ENCODE measurements at places on chromosomes 6 and 20.

DNA sequence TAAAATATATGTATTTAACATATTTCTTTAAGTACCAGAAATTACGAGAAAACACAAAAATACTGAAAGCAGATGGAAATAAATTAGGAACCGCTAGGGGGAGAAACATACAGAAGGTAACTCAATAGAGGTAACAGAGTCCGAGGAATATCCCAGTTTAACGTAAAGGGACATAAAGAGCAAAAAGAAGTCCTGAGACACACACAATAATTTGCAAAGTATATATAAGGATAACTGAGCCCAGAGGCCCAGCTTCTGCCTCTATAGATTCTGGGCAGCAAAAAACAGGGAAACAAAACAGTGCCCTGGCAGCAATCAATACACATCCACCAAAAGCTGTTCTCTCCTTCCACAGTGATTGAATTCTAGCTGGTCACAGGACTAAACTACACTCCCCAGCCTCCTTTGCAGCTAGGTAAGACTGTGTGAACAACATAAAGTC is 15.1 kb downstream of the TBC1D32 start:
- no peak for DNase-seq

DNA sequence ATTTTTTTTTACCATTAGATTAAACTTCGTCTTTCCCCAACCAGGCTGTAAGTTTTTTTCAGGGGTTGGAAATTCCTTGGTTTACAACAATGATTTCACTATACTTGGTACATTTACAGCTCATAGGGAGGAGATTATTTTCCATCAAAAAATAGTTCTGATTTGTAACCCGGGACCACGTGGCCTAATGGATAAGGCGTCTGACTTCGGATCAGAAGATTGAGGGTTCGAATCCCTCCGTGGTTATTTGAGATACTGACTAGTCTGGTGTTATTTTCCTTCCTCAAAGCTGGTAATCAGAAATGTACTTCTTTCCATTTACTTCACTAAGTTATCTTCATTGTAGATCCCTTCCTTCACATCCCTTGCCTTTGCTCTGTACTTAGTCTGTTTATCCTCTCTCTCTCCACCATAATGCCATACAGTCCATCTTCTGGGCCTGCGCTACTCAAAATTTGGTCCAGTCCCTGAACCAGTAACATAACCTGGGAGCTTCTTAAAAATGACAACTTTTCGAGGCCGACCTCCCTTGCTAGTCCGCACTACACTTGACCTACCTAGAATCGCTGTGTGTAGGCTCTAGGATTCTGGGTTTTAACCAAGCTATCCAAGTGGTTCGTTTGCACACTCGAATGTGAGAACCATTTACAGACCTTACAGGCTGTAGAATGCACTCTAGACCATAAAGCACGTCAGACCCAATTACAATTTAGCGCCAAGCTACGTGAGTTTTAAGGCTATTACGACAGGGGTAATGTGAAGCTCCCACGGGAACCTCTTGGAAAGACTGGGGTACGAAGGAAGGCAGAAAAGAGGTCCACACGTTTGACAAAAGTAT is 42.1 kb upstream of the BTN3A2 start:
- DNase-seq: no peak

- DNase-seq: no peak
These were observed 471.3 kb upstream of the NRSN1 start for GRCh38 chr6:23654745-23655144.

DNA sequence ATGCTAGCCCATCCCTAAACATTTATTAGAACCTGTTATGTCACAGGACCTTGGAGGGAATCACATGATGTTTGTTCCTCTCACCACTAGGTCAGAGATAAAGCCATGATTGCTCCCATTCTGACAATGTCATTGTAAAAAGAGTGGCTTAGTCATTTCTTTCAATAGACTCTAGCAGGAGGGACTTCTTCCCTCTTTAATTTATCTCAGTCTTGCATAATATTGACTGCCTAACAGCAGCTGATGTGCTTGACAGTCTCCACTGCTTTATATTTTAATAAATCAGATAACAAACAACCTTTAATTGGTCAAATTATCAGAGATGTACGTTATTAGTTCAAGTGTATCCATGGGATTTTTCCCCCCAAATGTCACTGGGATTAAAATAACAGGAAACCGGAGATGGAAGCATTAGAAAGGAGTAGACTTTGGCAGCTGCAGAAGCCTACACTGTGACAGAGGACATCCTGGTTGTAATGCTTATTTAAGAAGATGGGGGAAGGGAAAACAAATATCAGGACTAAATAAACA is 39.6 kb downstream of the LAMA4 start:
- no peak for DNase-seq

DNA sequence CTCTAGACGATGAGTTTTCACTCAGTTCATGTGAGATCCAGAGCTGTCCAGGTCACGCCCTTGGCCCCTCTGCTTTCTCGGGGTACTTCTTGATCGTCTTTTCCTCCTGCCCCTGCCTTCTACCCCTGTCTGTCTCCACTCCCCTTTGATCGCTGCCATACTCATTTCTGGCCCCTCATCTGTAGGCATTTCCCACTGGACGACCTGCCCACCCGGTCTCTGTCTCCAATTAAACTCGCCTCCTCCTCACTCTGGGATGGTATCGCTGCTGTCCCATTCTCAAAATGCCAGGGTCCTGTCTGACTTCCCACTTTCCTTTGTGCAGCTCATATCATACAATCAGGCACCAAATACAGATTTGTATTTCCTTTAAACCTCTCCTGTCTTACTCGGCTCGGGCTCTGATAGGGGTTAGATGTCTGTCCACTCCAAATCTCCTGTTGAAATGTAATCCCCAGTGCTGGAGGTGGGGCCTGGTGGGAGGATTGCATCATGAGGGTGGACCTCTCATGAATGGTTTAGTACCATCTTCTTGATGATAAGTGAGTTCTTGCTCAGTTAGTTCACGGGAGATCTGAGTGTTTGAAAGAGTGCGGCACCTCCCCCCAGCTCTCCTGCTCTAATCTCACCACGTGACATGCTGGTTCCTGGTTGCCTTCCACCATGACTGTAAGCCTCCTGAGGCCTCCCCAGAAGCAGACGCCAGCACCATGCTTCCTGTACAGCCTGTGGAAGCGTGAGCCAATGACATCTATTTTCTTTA is 3.5 kb upstream of the SYNJ2 start:
- no peak for DNase-seq

DNA sequence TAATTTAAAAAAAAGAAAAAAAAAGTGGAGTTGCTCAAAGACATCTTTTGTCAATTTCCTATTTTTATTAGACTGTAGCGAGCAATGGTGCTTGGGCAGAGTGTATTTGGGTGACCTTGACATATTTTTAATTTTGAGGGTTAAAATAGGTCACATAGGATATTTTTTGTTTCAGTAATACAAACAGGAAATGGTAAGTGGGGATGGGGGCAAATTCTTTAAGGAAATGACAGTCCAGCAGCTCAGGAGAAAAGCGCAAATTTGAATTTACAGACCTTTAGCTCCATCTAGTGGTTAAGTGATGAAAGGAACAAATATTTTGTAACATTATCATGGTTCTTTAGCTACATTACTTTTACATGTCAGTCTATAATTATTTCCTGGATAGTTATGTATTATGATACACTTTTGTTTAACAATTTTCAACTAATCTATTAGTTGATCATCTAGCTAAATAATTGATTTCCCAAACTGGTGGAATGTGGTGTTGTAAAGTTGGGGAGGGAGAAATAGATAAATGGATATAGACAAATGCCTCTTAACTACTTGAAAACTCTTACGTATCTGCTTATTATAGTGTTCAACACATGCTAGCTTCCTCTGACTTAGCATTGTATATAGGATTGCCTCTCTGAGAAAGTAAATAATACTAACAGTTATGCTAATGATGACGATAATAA is 10.0 kb downstream of the CITED2 start:
- DNase-seq: no peak

DNA sequence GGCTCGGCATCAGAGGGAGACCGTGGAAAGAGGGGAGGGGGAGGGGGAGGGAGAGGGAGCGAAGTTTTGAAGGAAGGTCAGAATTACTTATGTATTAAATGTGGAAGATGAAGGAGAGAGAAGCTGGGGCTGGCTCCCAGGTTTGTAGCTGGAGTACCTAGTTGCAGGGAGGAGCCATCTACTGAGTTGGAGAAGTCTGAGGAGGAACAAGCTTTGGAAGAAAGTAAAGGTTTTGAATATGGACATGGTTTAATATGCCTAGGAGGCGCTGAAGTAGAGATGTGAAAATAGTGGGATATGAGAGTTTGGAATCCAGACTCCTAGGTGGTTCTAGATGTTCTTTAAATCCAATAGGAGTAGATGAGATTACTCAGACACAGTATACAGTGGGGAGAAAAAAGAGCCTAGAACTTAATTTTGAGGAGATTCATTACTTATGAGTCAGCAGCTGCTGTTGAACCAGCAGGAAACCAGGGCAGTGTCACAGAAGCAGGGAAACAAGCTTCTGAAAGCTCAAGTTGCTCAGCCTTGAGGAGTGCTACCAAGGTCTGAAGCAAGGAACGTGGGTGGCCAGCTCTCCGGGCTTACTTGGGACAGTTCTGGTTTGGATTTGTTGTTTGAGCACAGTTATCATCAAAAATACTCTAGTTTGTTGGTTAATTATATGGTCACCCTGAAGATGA is 149.3 kb downstream of the UTRN start:
- no peak for DNase-seq

- DNase-seq: no peak
These were observed 71.6 kb downstream of the SH3BGRL2 start for GRCh38 chr6:79702691-79703090.

GRCh38 chr6:170487707-170488329 is 65.3 kb downstream of the PSMB1 start:
- DNase-seq: no peak

DNA sequence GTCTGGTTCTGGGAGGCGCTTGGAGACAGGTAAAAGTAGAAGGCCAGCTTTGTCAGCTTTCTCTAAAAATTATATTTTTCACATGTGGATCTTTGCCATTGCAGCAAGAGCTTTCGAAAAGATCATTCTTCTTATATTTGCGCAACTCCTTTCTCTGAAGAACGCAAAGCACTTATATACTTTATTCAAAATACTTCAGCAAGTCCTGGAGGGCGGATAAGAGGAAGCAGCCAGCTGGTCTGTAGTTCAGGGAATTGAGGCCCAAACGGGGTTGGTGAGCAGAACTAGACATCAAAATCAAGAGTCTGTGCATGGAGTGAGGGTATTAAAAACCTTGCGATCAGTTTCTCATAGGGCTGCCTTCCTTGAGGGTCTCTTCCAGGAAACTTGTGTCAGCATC is 182.3 kb downstream of the DTNBP1 start:
- no peak for DNase-seq

GRCh38 chr6:34595332-34596184 is 39.4 kb upstream of the SPDEF start:
- no peak for DNase-seq

GRCh38 chr20:38447931-38448675 is 13.0 kb upstream of the SNHG17 start:
- no peak for DNase-seq

GRCh38 chr6:7440476-7440875 is 50.9 kb downstream of the RIOK1 start:
- DNase-seq: no peak

DNA sequence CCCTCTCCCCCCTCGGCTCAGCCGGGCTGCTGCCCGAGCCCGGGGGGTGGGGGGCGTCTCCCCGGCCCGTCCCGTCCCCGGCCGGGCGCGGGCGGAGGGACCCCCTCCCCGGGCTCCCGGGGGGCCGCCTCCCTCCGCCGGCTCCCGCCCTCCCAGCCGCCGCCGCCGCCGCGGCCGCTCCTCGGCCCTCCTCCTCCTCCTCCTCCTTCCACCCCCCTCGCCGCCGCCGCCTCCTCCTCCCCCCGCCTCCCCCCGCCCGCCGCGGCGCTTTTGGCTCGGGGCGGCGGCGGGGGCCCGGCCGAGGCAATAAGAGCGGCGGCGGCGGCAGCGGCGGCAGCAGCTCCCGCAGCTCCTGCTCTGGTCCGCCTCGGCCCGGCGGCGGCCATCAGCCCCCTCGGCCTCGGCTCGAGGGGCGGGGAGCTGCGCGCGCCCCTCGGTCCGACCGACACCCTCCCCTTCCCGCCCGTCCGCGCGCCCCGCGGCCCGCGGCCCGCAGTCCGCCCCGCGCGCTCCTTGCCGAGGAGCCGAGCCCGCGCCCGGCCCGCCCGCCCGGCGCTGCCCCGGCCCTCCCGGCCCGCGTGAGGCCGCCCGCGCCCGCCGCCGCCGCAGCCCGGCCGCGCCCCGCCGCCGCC is 38.7 kb downstream of the GNAS start:
- peak; percentile 59 for DNase-seq

DNA sequence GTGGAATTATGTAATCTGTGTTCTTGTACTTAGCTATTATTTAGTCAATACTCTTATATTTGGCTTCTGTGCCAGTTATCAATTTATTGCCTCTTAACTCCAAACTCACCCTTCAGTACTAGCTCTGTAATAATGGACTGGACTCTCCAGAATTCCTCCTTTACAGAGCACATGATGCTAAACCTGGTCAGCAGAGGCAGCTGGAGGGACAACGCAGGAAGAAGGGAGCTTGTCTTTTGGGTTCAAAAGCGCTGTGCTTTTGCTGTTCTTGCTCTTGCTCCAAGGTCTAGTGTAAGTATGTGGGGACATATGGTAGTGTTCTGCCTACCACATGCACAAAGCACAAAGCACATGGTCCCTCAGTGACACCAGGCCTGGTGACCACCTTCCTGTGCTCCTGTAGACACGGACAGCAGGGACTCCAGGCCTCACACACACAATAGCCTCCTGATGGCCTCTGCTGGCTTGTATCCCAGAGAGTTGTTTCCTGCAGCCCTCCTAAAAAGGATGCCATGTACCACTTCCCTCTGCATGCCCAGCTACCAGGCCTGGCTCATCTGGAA is 46.1 kb downstream of the CHD6 start:
- DNase-seq: no peak

- DNase-seq: no peak
These were observed 207.5 kb downstream of the SMOC2 start for GRCh38 chr6:168648240-168649125.

GRCh38 chr20:20223981-20224380 is 143.9 kb upstream of the INSM1 start:
- DNase-seq: no peak

DNA sequence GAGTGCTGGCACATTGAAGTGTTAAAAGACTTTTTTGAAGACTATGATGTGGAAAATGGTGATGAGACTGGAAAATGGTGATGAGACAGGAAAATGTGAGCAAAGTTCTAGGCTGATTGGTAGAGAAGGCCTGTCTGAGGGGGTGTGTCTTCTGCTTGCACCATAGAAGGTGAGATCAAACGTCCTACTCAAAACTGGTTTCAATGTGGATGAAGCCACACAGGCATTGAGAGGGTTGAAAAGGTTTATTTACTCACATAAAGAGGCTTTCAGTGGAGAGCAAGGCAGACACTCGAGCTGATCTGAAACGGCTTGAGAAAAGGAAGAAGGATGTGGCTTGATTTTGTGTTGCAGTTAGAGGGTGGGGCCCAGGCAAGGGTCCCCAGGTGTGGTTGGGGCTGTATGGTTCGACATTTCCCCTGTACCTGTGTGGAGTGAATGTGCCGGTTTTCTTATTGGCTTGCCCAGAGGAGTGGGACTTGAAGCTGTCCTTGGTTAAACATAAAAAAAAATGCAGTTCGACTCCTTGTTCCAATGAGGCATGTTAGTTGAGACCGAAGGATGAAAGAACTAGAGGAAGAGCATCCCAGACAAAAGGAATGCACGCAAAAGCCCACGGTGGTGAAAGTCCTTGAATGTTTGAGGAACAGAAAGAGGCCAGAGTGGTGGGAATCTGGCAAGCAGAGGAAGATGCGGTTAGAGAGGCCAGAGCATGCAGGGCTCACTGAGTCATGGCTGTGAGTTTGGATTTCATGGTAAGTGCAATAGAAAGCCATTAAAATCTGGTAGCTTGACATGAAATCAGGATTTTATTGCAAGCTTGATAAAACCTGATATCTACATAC is 172.3 kb downstream of the EPM2A start:
- DNase-seq: no peak
